ENCODE measurements at places on chromosomes 1 and 21.

DNA sequence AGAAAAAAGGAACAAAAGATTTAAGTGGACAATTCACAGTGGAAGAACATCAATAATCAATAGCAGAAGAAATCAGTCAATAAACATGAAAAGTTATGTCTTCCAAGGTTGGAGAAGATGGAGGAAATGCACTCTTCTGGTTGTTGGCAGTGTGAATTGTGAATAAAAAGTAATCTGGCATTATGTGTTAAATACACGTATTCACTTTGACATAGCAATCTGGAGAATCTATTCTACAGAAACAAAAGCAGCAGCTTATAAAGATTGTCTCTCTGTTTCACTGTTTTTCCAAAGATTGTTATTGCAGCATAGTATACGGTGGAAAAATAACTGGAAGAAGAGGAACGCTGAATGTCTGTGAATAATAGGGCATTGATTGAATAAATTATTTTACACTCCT is 169.4 kb downstream of the NEK7 start:
- DNase-seq, result no peak

- no peak for DNase-seq
Measured at GRCh38 chr21:27673581-27673980, 706.7 kb upstream of the ADAMTS5 start.

GRCh38 chr1:36342426-36343185 is 19.2 kb upstream of the EVA1B start:
- DNase-seq, result peak; percentile 8

DNA sequence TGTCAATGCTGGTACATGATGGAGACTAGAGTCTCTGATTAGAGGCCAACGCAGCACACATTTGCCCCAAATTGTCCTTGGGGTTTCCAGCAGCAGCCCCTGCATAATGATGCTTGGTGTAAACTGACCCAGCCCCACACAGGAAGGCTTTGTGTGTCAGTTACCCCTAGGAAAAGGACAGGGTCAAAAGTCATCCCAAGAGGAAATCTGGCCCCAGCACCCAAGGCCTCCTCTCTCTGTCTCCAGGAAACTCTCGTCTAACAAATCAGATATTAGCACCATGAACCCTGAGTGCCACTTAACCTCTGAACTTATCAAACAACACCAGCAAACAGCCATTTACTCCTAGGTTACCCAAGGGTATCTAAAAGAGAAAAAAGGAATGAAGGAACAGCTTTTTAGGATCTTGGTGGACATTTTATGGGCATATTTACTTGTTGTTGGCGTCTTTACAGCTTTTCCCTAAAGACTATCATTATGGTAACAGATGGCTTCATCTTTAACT is 84.5 kb downstream of the PSMG1 start:
- DNase-seq, result peak; percentile 9

DNA sequence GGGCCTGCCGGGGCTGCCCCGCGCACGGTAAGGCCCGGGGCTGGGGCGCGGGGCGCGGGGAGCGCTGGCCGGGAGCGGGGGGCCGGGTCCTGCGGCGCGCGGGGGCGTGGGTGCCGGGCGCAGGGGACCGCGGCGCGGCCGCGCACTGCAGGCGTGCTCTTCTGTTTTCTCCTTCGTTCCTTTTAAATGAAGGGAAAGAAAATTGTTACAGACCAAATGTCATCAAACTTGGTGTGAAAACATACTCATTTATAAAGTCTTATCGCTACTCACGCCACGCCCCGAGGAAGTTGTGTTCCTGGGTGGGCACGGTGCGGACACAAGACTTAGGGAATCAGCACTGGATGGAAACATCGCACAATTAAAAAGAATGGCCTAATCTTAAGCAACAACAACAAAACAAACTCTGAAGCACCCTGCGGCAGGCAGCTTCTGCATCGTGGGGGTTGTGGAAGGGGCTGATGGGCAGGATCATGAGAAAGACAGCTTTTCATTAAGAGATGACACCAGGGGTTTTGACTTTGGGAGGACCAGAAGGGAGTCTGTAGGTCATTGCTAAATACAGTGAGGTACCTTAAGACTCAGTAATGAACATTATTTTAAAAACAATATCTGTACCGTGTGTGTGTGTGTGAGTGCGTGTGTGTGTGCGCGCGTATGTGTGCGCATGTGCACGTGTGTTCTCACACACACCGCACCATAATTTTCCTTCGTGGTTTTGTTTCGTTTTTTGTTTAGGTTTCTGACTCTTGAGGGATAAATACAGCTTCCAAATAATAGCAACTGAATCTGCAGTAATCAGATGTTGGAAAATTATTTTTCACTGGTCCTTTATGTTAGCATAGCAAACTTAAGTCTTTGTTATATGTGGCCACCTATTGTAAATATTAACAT is 548 bp downstream of the B3GALT5 start:
- no peak for DNase-seq

DNA sequence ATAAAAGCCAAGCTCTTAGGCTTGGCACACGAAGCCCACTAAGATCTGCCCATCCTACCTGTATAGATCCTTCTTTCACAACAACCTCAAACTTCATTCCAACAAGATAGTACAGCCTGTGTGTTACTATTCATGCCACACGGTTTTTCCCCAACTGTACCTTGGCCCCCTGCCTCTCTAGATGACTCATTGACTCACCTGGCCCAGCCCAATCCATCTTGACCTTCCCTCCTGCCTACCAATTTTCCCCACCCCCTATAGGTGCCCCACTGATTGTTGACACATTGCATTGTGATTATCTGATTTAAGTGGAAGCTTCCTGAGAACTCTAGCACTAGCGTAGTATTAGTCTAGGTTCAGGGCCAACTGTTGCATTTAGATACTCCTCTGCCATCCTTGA is 2.0 kb upstream of the CD101 start:
- DNase-seq, result no peak
